ENCODE measurements at places on chromosomes 2 and 18. TPM values are rescaled to one million over a fixed set of nuclear protein-coding genes. Genes with fewer than 3 reads are reported as not detected.

- no peaks in the 10 kb centered on the region for H3K4me1 ChIP-seq
- H3K27ac ChIP-seq: no peak overlapping the region
- peaks cover 2% of the 10 kb centered on the region for H3K27me3 ChIP-seq
Measured at GRCh38 chr2:100940240-100940639, 61.8 kb upstream of the RPL31 start.

SERPINB2 gene
- not detected for total RNA-seq

DNA sequence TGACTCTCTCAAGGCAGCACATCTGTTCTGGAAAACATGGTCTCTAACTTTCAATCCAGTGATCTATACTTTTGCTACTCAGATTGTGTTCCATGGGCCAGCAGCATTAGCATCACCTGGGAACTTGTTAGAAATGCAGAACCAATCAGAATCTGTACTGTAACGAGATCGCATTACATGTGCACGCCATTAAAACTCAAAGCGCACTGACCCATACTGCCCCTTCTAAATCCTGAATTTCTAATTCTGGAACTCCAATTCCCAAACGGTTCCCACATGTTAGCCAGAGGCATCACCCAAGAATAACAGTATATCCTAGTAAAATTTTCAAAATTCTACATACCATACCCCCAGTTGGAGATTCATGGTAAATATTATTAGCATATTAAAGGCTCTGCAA lies 10.5 kb upstream of the DCTN1 start:
- H3K4me1 ChIP-seq: peaks cover 5% of the 10 kb centered on the region
- H3K27ac ChIP-seq: peak overlapping the region; percentile 50
- H3K4me3 ChIP-seq: no peak overlapping the region
- H3K36me3 ChIP-seq: no peaks in the 10 kb centered on the region

CNTNAP5 gene
- total RNA-seq: 22.0 TPM

LRRTM1 gene
- 3.8 TPM for total RNA-seq

IER3IP1 gene
- total RNA-seq: 9.8 TPM

DNA sequence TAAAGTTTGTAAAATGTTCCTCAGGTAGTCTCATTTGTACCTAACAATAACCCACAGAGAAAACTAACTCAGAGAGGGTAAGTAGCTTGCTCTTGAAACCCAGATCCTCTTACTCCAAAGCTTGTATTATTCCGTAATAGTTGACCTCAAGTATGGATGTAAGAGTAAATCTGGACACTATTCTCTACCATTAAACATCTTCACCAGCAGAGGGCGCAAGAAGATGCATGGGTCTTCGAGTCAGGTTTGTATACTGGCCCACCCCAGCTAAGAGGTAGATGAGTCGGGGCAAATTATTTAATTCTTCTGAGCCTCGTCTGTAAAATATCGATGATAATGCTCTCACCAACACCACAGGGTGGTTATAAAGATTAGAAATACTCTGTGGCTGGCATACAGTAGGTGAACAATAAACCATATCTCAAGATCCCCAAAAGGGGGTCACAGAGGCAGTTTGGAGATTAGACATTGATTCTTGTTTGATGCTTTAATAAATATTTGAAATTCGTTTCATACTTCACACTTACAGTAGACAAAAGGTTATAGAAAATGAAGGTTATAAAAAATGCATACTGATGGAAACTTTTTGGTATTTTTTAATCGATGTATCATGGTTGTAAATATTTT lies 3.5 kb upstream of the CABLES1 start:
- H3K4me1 ChIP-seq: peaks cover 3% of the 10 kb centered on the region
- no peak for DNase-seq
- H3K4me3 ChIP-seq: no peak overlapping the region
- peaks cover 8% of the 10 kb centered on the region for H3K27me3 ChIP-seq
- H3K36me3 ChIP-seq: no peaks in the 10 kb centered on the region
- no peak overlapping the region for H3K27ac ChIP-seq

DNA sequence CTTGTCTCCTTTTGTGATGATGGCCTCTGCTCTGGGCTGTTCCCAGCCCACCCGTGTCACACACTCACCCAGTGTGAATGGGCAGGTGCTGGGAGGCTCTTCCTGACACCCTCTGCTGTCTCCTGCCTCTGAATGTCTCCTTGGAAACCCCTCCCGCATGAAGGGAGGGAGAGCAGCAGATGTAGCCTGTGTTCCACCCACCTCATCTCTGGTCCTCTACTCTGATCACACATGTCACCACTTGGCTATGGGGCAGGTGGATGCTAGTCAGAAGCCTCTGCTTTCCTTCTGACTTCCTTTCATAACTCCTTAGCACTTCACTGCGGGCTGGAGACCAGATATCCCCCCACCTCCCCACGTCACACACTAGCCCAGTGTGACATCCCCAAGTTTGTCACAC lies 23.9 kb downstream of the EFR3B start:
- peak overlapping the region; percentile 44 for H3K27ac ChIP-seq
- H3K27me3 ChIP-seq: peaks cover 2% of the 10 kb centered on the region
- no peak for DNase-seq
- peaks cover 6% of the 10 kb centered on the region for H3K36me3 ChIP-seq

TRPM8 gene
- not detected for total RNA-seq

CREG2 gene
- 1.3 TPM for total RNA-seq

GRCh38 chr2:56222481-56222880 lies 38.7 kb downstream of the CCDC85A start:
- H3K4me1 ChIP-seq: peaks cover 6% of the 10 kb centered on the region
- H3K27ac ChIP-seq: no peak overlapping the region
- DNase-seq: no peak
- no peak overlapping the region for H3K4me3 ChIP-seq
- no peaks in the 10 kb centered on the region for H3K27me3 ChIP-seq

GRCh38 chr2:46394649-46395510 lies 84.5 kb upstream of the TMEM247 start:
- no peaks in the 10 kb centered on the region for H3K36me3 ChIP-seq
- peaks cover 2% of the 10 kb centered on the region for H3K4me1 ChIP-seq
- no peak for DNase-seq
- H3K4me3 ChIP-seq: no peak overlapping the region
- H3K27ac ChIP-seq: no peak overlapping the region

- no peak overlapping the region for H3K27ac ChIP-seq
- DNase-seq: no peak
- H3K27me3 ChIP-seq: no peaks in the 10 kb centered on the region
- H3K4me1 ChIP-seq: no peaks in the 10 kb centered on the region
Measured at GRCh38 chr2:155273323-155273722, 574.8 kb downstream of the KCNJ3 start.

DNA sequence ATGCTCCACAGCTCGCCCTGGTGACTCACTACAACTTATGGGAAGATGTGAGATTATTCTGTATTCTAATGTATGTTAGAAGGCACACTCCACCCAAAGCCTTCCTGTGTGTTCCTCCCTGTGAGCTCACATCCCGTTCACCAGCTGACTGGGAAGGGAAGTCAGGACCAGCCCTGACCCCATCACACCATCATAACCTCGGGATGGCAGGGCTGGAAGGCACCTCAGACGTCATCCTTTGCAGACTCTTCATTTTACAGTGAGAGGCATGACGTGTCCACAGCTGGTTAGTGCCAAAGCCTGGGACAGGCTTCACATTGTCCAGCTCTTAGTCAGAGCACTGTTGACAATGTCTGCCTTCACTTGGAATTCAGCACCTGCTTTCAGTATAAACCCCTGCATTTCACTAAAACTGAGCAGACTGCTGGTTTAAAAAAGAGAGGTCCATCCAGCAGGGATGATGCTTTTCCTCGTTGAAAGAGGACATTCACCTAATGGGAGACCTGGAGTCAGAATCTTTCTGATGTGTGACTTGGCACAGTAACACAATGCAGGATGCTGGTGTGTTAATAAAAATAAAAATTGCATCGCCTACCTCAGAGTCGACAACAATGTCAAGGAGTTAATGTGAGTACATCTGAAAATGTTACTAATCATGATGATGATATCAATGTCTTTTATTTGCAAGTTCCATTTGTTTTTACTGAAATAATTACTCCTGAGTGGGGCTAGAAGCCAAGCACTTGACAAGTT lies 418.0 kb upstream of the TNP1 start:
- no peak for DNase-seq
- H3K27me3 ChIP-seq: peaks cover 4% of the 10 kb centered on the region
- peaks cover 8% of the 10 kb centered on the region for H3K4me1 ChIP-seq
- H3K36me3 ChIP-seq: no peaks in the 10 kb centered on the region
- no peak overlapping the region for H3K4me3 ChIP-seq

RAB27B gene
- total RNA-seq: not detected

DNA sequence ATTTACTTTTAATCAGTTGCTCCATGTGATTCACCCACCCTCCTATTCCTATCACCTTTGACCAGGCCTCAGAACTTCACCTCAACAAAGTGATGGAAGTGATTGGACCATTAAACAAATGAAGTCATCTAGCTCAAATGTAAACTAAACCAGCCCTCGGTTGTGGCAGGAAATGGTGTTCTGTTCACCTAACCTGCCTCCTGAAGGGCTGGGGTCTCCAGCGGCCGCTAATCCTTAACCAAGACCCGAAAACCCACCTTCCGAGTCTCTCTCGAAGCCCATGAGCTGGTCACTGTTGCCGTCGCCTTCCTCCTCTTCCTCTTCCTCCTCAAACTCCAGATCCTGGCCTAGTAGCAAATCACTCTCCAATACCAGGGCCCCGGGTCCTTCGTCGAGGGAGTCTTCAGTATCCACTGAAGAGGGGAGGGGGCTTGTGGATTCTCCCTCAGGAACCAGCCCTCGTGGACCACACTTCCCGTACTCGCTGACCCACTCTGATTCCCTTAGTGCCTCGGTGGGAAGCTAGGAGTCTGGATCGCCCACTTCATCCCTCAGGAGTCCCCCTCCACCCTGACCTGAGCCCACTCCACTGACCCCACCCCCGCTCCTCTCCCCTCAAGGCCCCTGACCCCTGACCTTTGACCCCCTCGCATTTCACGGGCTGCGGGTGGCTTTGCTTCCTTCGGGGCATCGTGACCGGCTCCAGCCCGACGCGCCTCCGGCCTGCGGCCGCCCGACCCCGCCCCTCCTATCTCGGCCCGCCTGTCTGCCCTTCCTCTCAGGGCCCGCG lies 503 bp downstream of the ZNF513 start:
- peaks cover 12% of the 10 kb centered on the region for H3K27me3 ChIP-seq
- H3K4me3 ChIP-seq: peak overlapping the region; percentile 89
- H3K36me3 ChIP-seq: peaks cover 2% of the 10 kb centered on the region
- H3K27ac ChIP-seq: peak overlapping the region; percentile 87

DNA sequence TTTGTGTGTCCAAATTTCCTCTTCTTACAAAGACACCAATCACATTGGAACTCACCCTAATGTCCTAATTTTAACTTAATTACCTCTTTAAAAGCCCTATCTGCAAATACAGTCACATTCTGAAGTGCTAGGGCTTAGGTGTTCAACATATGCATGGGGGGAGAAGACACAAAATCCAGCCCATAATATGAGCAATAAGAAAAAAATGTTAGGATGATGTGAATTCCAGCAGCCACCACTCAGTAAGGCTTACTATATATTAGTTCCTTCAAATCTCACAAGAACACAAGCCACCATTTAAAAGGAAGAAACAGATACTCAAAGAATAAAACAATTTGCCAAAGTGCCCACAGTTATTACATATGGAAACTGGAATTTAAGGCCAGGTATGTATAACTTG lies 285.7 kb downstream of the EPHA4 start:
- H3K4me3 ChIP-seq: no peak overlapping the region
- H3K4me1 ChIP-seq: no peaks in the 10 kb centered on the region
- DNase-seq: no peak
- no peaks in the 10 kb centered on the region for H3K27me3 ChIP-seq
- H3K36me3 ChIP-seq: no peaks in the 10 kb centered on the region
- H3K27ac ChIP-seq: no peak overlapping the region

- no peak for DNase-seq
- no peaks in the 10 kb centered on the region for H3K27me3 ChIP-seq
- H3K27ac ChIP-seq: no peak overlapping the region
- H3K4me1 ChIP-seq: peaks cover 10% of the 10 kb centered on the region
Measured at GRCh38 chr2:147365622-147366021, 479.2 kb upstream of the ACVR2A start.

GBX2 gene
- 1.2 TPM for total RNA-seq

- H3K4me1 ChIP-seq: peaks cover 5% of the 10 kb centered on the region
- no peak for DNase-seq
- no peak overlapping the region for H3K27ac ChIP-seq
- no peaks in the 10 kb centered on the region for H3K36me3 ChIP-seq
- H3K27me3 ChIP-seq: no peaks in the 10 kb centered on the region
Measured at GRCh38 chr2:227082286-227082685, 81.7 kb downstream of the COL4A4 start.
